Placental pericyte (primary cell): ENCODE measurements at places on chromosomes 16 and 17. TPM values are rescaled to one million over a fixed set of nuclear protein-coding genes. Genes with fewer than 3 reads are reported as not detected.

SYNGR3 gene
- 0.86 and 5.7 TPM in 2 replicates for total RNA-seq

NSMCE1 gene
- 61.0 and 82.7 TPM in 2 replicates for total RNA-seq

KIF2B gene
- total RNA-seq, result not detected in 2 replicates

NKD1 gene
- 0.14 TPM in 1 of 2 replicates, not detected in the other for total RNA-seq

CDH1 gene
- total RNA-seq, result 0.22 and 0.43 TPM in 2 replicates

MPP2 gene
- total RNA-seq, result 0.43 and 1.3 TPM in 2 replicates

ABCA3 gene
- 0.72 and 3.5 TPM in 2 replicates for total RNA-seq

RPRML gene
- total RNA-seq, result not detected in 2 replicates

PLLP gene
- total RNA-seq, result 0.14 and 0.44 TPM in 2 replicates

GSPT1 gene
- total RNA-seq, result 111 and 153 TPM in 2 replicates

MEIOC gene
- 0.22 TPM in 1 of 2 replicates, not detected in the other for total RNA-seq

CA7 gene
- total RNA-seq, result not detected in 2 replicates

TMIGD1 gene
- total RNA-seq, result not detected in 2 replicates

INPP5K gene
- total RNA-seq, result 25.6 and 46.2 TPM in 2 replicates

KRT20 gene
- not detected in 2 replicates for total RNA-seq
